ENCODE measurements at places on chromosomes 7 and 10.

DNA sequence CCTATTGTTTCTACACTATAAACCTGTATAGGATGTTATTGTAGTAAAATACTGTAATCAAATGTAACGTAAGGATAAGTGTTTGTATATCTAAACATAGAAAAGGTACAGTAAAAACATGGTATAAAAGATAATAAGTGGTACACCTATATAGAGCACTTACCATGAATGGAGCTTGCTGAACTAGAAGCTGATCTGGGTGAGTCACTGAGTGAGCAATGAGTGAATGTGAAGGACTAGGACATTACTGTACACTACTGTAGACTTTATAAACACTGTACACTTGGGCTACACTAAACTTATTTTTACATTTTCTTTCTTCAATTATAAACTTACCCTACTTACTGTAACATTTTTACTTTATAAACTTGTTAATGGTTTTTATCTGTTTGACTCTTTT, 732.9 kb upstream of the LRRN3 start:
- DNase-seq: no peak

- no peak for DNase-seq
Measured at GRCh38 chr10:49040601-49041000, 74.7 kb downstream of the VSTM4 start.

DNA sequence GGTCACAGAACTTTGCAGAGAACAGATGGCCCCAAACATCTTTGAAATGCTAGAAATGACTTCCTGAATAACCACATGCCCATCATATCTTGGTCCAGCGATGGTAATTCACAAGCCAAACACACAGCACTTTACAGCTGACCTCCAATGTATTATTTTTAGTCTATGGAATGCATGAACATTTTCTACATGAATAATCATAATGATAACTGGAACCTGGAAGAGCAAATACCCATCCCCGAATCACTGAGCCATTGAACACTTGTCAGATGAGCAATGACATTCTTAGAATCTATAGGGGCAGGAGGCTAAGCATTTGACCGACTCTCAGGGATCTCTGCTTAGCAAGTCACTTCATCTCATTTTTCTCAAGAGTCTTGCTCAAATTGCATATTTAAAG, 167.3 kb downstream of the CREB5 start:
- no peak for DNase-seq

- DNase-seq: no peak
Measured at GRCh38 chr7:93226310-93226709, at the start of gene HEPACAM2. Gene HEPACAM2 (minus strand): TSS chr7:93226469.

Data from stimulated activated CD8-positive, alpha-beta memory T cell treated with anti-CD3 and anti-CD28 coated beads, Interleukin-12 subunit alpha, Interleukin-12 subunit beta, amount 100 ng/mL, for 4 hours (primary cell).